ENCODE measurements at places on chromosomes 7 and 10. TPM values are rescaled to one million over a fixed set of nuclear protein-coding genes. Genes with fewer than 3 reads are reported as not detected.

EGR2 gene
- 19.3 TPM for total RNA-seq

KAZALD1 gene
- 3.8 TPM for total RNA-seq

AMPH gene
- 4.9 TPM for total RNA-seq

HOXA4 gene
- 2.3 TPM for total RNA-seq

IFIT1 gene
- 14.4 TPM for total RNA-seq

DNA sequence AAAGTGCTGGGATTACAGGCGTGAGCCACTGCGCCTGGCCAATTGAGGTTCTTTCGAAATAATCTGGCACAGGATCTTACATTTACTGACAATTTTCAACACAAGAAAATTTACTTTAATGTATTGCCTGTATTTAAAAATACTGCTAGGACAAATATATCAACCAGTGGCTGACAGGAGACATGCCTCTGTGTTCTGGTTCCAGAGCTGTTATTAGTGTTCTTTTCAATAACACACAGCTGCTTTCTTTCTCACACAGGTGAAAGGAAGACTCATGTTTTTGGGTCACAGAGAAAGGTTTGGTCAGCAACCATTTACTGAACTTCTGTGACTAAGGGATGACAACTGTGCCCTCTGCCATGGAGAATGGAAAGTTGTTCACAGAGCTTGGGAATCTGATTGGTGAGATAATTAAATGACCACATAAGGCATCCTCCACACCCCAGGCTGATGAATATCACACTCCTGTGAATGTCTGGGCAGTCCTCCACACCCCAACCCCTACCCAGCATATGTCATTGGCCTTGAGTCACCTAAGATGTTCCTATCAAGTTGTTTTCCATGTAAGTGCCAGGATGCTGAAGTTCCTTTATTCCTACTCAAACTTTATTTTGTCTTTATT, 180.1 kb downstream of the RAPGEF5 start:
- DNase-seq, result no peak

- DNase-seq, result no peak
Observed at GRCh38 chr7:106372595-106373318, 88.0 kb upstream of the NAMPT start.

GRCh38 chr7:105270117-105270516, 118.6 kb downstream of the SRPK2 start:
- no peak for DNase-seq

GRCh38 chr10:2043379-2043778, 306.1 kb upstream of the ADARB2 start:
- no peak for DNase-seq

GRCh38 chr7:102845346-102845745, 67.5 kb upstream of the LRRC17 start:
- no peak for DNase-seq

GRCh38 chr10:8444630-8445029, 390.1 kb downstream of the GATA3 start:
- DNase-seq, result no peak

GRCh38 chr10:52004342-52004949, 305.1 kb upstream of the CSTF2T start:
- DNase-seq, result no peak

GRCh38 chr7:93697901-93698300, 123.4 kb upstream of the CALCR start:
- no peak for DNase-seq
